ENCODE measurements at places on chromosomes 16 and 17.

DNA sequence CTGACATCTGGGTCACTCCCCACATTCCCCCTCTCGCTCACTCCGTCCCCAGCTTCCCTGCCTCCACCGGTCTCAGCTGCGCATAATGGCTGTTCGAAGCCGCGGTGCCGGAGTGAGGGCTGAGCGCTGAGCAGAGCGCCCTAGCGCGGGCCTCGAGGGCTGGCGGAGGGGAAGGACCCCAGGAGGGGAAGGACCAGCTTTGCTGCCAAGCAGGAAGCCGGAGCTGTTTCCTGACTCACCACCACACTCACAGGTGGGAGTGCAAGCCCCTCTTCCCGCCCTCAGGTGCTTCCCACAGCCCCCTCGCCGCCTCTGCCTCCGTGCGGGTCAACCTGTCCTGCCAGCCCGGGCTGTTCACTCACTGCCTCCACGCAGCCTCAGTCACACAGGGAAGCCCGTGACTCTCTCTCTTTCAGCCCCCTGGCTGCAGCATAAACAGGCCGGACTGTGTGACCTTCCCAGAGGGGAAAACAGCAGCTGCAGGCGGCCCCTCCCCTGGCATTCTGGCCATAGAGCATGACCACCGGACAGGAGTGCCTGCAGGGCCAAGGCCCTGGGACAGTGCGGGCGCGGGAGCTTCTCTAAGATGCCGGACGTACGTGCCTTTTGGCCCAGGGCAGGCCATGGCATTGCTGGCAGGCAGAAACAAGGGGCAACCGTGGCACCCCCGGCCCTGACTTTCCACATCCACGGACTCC is 23.7 kb downstream of the SLC43A2 start:
- no peak for DNase-seq

DNA sequence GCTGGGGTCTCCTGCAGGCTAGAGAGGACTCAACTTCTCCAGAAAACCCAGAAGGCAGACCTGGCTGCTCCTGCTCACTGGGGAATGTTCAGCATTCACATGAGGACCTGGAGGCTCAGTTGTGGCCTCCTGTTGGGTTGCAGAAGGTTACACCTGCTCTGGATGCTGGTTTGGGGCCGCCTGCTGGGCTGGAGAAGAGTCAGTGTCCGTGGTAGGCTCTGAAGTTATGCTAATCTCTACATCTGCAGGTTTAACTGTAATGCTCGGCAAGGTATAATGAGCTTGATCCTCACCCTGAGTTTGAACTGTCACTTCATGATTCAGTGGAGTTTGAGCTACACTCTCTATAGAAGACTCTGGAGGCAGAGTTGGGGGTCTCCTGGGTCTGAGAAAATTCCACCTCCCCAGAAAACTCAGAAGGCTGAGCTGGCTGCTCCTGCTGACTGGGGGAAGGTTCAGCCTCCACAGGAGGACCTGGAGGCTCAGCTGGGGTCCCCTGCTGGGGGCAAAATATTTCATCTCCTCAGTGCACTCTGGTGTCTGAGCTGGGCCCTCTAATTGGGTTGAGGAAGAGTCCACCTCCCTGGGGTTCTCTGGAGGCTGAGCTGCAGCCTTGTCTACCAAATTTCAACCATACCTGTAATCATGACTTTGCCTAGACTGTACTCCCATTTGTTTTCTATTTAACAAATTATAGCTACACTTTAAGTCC is 23.5 kb downstream of the RDM1 start:
- DNase-seq, result no peak

DNA sequence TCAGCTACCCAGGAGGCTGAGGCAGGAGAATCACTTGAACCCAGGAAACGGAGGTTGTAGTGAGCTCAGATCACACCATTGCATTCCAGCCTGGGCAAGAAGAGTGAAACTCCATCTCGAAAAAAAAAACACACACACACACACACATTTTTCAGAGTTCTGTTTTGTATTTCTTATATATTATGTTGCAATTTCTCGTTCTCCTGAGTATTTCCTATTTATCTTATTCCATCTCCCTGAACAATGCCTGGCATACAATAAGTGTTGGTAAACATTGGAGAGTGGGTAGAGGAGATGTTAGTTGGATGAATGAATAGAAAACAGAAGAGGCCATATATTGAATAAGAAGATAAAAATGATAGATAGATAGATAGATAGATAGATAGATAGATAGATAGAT is 167.8 kb upstream of the CDH5 start:
- DNase-seq, result no peak

DNA sequence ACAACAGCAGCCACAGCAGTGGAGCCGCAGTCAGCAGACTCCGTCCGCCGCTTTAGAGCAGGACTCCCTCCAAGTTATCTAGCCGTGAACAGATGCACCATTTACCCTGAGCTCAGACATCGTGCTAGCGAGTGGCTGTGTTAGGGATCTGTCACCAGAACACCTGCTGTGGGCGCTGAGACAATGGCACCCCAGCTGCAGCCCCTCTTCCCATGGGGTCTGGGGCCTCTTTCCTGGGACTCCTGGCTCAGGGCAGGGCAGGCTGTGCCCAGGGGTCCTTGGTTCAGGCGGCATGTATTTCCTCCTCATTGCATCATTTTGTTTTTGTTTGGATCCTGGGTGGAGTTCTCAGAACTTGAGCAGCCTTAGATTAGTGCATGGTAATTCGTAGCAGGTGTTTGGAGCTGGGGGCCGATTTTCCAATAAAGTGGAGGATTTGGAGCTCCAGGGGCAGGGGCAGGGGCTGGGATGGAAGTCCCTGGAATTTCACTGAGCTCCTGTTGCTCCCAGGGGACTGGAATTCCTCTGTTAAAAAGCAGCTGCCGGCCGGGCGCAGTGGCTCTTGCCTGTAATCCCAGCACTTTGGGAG is 23.4 kb downstream of the NMRAL1 start:
- DNase-seq, result no peak

DNA sequence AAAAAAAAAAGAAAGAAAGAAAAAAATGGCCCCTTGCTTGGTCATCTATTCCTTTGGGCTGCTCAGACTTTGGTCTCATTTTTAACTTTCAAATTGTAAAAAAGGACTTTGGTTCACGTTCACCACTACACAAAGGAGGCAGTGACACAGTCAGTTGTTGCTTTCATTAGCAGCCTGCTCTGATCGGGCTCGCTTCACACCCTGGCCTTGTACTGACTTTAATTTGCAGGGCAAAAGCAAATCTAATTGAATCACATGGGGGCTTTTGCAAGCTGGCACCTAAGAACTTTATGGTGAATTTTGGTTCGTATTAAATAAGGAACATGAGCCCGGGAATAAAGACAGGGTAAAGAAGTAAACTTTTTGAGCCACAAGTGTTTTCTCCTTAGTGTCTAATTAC is 103.6 kb upstream of the CDH11 start:
- DNase-seq, result no peak

- DNase-seq, result no peak
These were observed 3.2 kb downstream of the HS3ST3A1 start for GRCh38 chr17:13598353-13599167.

DNA sequence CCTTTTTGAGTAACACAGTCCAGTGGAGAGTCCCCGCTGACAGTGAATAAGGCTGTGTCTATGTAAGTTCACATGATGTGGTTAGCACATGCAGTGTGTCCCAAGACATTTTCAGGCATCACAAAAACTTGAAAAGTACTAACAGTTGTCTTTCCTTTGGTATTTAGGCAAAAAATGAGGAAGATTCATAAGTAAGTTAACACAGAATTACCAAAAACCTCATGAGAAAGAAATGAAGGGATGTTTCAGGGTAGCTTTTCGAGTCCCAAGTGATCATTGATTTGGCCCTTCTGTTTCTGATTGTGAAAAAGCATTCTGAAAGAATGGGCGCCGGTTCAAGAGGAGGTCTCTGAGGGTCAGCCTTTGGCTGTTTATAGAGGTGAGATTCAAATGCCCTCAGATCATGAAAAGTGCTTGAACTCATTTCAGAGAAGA is 529 bp upstream of the ASPA start:
- no peak for DNase-seq

- no peak for DNase-seq
These were observed 8.6 kb downstream of the CCDC102A start for GRCh38 chr16:57527610-57528360.

DNA sequence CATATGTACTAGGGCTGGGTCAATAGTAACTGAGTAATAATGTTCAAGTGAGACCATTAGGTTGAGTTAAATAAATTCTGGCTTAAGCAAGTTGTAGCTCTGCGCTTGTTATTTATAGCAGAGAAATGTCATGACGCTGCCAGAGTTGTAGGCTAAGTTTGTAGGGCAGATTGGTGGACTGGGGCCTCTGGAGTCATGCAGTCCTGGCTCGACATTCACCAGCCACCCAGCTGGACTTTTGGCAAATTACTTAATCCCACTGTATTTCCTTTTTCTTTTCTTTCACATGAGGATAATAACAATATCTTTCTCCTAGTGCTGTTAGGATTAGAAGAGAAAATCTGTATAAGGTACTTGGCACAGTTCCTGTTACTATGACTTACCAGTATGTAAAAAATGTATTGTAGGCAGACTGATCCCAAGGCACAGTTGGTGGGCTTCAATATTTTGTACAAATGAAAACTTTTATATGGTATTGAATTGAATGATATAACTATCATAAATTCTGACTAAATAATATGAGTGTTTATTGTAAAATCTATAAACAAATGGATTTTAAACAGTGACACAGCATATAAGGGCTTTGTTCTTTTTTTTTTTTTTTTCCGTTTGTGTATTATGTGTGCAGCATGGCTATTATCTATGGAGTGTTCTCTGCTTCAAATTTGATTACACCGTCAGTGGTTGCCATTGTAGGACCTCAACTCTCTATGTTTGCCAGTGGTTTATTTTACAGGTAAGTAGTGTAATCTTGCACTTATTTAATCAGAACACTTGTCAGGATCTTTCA is 2.6 kb downstream of the MFSD11 start:
- no peak for DNase-seq

- DNase-seq, result no peak
These were observed 210.4 kb upstream of the CHMP6 start for GRCh38 chr17:80781211-80781610.
